ENCODE measurements at places on chromosomes 2 and 18.

- no peak for DNase-seq
Observed at GRCh38 chr2:30437809-30438548, 9.1 kb upstream of the LCLAT1 start.

GRCh38 chr2:123085484-123085883, 939.6 kb upstream of the CNTNAP5 start:
- DNase-seq = no peak

- DNase-seq = no peak
Observed at GRCh38 chr2:88437010-88437409, 15.5 kb downstream of the FOXI3 start.

DNA sequence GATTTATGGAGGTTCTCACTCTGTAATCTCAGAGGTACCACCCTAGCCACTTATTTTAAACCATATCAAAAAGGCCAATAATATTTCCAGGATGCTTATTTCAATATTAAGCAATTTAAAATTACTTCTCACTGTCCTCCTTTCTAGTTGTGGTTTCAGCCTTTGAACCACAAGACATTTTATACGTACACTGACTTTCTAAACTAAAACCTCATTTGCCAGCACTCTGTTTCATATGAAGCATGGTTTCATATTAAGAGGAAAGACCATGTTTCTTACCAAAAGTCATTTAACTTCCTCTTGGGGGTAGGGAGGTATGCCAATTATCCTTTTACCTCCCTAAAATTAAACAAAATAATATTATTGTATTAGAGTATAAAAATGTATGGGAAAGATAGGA, 399.8 kb downstream of the CDH7 start:
- DNase-seq = no peak

GRCh38 chr2:233588400-233588799, 21.8 kb upstream of the USP40 start:
- DNase-seq = no peak

GRCh38 chr2:219611306-219611705, 13.6 kb downstream of the STK11IP start:
- DNase-seq = no peak

GRCh38 chr18:8121942-8122480, 487.2 kb upstream of the RAB12 start:
- DNase-seq = no peak

DNA sequence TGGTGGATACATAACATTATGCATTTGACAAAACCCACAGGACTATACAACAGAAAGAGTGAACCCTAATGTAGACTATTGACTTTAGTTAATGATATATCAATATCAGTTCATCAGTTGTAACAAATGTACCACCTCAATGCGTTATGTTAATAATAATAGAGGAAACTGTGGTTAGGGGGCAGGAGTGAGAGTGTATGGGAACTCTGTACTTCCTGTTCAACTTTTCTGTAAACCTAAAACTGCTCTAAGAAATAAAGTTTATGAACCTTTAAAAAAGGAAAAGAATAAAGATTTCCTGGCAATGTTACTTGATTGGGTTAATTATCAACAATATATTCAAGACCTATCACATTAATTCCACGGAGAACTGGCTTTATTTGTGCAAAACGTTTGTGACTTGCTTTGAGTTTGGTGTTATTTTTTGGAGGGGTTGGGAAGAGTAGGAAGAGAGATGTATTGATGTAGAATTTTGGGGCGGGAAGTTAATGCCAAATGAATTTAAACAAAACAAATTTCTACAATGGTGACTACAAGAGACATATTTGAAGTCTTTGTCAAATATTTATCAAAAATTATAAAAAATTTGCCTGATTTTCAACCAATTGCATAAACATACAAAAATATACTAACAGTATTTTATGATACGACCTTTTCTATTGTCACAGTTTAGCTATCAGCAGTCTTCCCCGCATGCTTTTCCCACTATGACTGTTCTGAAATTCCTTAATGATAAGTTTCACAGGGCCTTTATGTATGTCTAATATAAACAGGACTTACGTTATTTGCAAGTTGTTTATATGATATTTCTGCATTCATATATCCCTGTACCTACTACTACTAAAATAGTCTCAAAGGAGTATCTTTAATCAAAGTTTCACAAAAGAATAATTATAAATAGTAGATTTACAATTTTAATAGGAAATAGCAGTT, 2.1 kb upstream of the RTN4 start:
- DNase-seq = no peak
